ENCODE measurements at places on chromosomes 7 and 10.

- DNase-seq, result no peak
Measured at GRCh38 chr10:76415554-76415953, 984.1 kb downstream of the LRMDA start.

DNA sequence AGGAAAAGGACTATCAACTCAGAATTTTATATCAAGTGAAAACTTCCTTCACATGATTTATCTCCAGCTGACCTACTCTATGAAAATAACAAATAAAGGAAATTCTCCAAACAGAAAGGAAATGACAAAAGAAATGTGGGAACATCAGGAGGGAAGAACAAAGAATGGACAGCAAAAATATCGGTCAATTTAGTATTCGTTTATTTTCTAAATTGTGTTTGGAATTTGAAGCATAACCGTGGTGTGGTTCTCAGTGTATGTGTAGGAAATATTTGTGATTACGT is 8.7 kb downstream of the WDR37 start:
- no peak for DNase-seq

GRCh38 chr10:61460835-61461234 is 7.7 kb upstream of the TMEM26 start:
- no peak for DNase-seq

GRCh38 chr10:92208736-92209135 is 82.1 kb downstream of the CPEB3 start:
- no peak for DNase-seq

GRCh38 chr10:110864662-110865140 is 7.0 kb upstream of the PDCD4 start:
- no peak for DNase-seq

GRCh38 chr7:145978769-145979168 is 137.8 kb upstream of the CNTNAP2 start:
- DNase-seq, result no peak

GRCh38 chr10:48206482-48207250 is 67.8 kb downstream of the FRMPD2 start:
- no peak for DNase-seq

DNA sequence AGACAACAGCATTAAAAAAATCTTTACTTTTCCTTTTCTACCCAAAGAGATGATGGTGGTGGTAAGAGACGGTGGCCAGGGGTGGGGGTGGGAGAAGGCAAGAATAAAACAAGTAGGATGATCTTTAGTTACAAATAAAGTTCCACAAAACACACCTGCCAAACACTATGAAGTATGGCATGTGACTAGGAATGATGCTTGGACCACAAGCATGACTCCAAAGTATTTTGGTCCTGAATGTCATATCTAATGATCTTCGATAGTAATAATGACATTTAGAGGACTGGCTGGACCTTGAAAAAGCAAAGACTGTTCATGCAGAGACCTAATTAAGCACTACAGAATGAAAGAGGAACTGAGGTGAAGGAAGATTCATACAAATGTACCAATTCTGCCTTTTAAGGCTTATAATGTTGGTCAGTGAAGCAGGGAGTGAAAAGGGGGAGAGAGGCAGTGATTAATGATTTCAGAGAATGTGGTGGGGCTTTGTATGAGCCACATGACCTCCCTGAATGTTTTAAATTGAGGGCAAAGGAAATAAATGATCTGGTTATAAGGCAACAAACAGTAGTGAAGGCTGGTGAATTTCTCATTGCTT is 29.6 kb upstream of the DKK1 start:
- no peak for DNase-seq

GRCh38 chr10:21347043-21347784 is 178.3 kb downstream of the SKIDA1 start:
- no peak for DNase-seq

GRCh38 chr7:46839651-46840050 is 742.3 kb downstream of the TNS3 start:
- DNase-seq, result no peak

DNA sequence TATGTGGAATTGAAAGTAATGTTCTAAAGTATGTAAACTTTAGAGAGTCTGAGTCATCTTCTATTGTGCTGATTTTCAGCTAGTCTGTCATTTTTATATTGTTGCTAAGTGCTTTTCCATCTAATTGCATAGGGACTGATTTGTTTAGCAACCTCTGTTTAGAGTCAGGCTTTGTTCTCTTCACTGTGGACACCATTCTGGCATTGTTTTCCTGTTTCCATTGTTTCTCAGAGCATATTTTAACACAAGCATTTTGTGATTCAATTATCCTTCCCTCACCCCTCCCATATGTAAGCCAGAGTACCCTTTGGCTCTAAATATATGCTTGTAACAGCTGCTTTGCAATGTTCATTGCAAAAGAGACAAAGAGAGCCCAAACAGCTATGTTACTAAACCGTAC is 748.4 kb upstream of the PHF14 start:
- DNase-seq, result no peak

Data from stimulated activated CD8-positive, alpha-beta memory T cell treated with anti-CD3 and anti-CD28 coated beads, Interleukin-15, amount 100 ng/mL, for 24 hours (primary cell).